ENCODE measurements at places on chromosomes 7 and 10.
A peak's percentile ranks its signal among the peaks of the same experiment; 100 is the strongest.

GRCh38 chr10:103712146-103712545 is 143.2 kb downstream of the SH3PXD2A start:
- DNase-seq = no peak

DNA sequence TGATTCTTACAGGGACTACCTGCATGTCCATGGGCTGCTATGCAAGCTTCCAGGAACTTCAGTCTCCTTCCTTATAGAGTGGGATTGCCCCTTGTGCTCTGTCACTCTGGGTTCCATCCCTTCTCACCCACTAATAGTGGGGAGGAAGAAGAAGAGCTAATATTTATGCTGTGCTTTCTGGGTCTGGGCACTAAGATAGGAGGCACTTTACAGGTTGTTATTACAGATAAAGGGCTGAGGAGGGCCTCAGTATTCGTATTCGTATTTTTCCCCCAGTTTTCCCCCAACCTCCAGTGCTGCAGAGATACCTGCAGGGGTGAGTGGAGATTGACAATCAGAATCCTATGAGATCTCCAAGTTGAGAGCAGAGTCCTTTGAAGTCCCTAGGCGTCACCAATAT is 14.2 kb downstream of the HK1 start:
- no peak for DNase-seq

GRCh38 chr10:92567952-92568600 is 5.8 kb downstream of the IDE start:
- no peak for DNase-seq

DNA sequence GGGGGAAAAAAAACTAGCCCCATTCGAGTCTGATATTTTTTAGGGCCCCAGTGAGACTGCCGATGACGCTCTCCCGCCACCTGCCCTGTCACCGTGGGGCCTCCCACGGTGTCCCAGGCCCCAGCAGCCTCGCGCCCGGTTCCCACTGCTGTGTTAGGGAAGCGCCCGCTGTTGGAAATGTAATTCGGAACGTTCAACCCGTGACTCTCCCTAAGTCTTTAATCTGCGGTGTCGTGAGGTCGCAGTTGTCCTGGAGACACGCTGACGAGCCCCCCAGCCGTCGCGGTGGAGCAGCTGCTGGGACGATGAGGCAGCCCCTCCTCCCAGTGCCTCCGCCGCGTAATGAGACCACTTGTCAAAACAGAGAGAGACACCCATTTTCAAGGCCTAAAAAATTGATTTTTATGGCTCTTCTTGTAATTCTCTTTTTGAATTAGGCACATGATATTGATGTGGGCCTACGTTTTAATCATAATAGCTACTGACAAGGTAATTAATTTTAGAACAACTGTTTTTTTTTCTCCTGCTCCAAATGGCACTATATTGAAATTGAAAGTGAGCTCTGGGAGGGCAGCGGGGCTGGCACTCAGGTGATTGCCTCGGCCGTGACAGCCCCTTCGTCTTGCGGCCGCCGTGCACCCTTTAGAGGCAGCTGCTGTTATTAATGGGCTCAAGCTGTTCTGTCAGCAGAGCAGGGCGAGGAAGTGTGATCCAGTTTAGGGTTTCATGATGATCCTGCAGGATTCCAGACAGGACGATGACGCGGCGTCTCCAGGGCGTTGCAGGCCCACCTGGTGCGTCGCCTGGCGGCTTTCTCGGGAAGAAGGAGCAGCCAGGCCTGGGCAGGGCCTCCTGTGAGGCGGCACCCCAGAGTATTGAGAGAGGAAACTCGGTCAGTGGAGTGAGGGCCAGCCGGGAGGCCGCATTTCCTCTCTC is 63.3 kb downstream of the NKX6-2 start:
- DNase-seq = no peak

- no peak for DNase-seq
Observed at GRCh38 chr10:132784866-132785722, 853 bp downstream of the NKX6-2 start.

GRCh38 chr10:43316988-43317387 is 50.1 kb upstream of the RASGEF1A start:
- DNase-seq = no peak

GRCh38 chr10:110664483-110665420 is 20.6 kb downstream of the RBM20 start:
- no peak for DNase-seq

DNA sequence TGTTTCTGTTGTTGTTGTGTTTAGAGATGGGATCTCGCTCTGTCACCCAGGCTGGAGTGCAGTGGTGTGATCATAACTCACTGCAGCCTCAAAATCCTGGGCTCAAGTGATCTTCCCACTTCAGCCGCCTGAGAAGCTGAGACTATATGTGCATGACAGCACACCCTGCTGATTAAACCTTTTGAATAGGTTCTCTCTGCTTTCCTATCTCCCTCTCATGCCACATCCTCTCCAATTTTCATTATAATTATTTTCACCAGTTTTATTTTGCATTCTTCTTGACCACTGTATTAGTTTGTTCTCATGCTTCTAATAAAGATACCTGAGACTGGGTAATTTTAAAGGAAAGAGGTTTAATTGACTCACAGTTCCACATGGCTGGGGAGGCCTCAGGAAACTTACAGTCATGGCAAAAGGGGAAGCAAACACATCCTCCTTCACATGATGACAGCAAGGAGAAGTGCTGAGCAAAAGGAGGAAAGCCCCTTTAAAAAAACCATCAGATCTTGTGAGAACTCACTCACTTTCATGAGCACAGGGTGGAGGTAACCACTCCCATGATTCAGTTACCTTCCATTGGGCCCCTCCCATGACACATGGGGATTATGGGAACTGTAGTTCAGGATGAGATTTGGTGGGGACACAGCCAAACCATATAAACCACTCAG is 12.9 kb downstream of the AGK start:
- no peak for DNase-seq

DNA sequence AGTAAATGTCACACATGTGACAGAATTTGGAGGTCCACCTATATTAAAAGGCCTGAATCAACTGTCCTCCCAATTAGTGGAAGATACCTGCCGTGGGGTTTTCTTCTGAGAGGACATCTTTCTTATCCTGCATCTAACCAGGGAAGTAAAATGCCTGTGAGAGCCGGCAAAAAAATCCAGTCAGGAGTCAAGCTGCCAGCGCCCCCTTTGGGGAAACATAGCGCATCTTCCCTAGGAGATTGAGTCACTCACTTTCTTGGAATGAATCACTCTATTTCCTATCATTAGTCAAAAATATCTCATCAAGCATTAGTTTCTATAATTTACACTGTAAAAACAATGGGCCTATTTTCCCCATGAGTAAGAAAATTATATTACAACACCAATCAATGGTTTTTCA is 66.4 kb upstream of the ANK3 start:
- DNase-seq = no peak

DNA sequence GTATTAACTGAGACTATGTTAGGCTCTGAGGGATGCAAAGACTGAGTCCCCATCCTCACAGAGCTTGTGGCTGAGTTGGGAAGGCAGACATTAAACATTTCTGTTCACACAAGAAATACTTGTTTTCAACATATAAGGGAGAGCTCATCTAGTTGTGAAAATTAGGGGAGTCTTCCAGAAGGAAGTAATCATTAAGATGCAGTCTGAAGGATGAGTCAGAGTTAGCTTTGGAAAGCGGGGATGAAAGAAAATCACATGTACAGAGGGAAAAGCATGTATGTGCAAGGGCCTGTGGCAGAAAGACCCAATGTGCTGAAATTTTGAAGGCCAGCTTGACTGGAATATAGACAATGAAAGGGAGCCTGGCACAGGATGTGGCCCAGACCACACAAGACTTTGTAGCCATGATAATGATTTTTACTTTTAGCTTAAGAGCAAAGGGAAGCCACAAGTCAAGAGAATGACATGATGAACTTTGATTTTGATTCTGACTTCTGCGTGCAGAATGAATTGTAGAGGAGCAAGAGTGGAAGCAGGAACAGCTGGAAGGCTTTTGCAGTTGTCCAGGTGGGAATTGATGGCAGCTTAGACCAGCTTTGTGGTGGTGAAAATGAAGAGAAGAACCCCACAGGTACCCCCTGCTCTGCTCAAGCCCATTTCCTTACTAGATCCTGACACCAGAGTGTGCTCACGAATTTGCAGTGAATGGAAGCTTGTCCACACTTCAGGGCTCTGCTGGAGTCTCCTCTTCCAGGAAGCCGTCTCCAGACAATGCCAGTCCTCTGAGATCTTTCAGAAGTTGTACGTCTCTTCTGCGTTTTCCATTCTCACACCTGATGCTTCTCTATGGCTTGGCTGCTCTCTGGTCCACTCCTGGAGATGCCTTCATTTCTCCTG is 115.6 kb downstream of the ATXN7L1 start:
- peak; percentile 55 for DNase-seq
